ENCODE measurements at places on chromosomes 4 and X.

DNA sequence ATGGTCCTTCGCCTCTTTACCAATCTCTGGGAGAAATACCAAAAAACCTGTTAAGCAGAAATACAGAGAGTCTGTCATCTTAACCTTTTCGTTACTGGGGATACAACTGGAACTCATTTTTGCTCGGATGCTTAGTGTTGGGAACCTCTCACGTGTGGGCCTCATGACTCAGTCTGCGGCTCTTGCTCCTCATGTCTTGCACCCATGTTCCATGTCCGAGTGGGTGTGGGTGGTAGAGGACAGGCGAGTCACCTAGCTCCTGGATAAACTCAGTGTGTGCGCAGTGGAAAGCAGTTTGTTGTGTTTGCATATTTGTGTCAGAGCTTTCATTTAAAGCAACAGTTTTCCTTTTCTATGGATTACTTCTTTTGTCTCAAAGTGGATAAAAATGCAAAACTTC is 70.6 kb downstream of the TNIP2 start:
- DNase-seq: no peak

GRCh38 chr4:185965426-185966384 is 103.3 kb upstream of the TLR3 start:
- DNase-seq: peak; percentile 2

DNA sequence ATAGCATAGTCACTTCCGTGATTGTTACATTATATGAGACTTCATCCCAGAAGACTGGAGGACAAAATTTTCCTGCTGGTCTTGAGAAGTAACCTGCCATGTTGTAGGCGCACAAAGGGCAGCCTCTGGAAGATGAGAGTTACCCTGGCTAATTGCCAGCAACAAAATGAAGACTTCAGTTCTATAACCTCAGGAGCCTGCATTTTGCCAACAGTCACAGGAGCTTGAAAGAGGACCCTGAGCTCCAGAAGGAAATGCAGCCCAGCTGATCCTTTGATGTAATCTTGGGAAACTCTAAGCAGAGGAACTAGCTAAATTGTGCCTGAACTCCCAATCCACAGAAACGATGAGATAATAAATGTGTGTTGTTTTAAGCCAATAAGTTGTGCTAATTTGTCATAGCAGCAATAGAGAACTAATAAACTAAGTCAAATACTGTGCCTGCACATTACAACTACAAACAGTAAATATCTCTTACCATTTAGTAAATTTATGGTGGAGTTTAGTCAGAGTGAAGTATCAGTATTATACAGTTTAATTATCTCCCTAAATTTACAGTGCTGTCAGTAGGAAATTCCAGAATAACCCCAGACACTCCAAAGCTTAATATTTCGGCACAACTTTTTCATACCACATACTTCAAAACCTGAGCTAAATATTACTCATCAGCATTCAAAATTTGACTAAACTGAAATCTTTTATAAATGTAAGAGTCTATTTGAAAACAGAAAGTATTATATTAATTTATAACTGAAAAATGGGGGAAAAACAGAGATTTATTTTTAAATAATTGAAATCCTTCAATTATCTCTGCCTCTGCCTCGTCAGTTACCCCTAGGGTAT is 90.1 kb upstream of the MAPK10 start:
- no peak for DNase-seq

DNA sequence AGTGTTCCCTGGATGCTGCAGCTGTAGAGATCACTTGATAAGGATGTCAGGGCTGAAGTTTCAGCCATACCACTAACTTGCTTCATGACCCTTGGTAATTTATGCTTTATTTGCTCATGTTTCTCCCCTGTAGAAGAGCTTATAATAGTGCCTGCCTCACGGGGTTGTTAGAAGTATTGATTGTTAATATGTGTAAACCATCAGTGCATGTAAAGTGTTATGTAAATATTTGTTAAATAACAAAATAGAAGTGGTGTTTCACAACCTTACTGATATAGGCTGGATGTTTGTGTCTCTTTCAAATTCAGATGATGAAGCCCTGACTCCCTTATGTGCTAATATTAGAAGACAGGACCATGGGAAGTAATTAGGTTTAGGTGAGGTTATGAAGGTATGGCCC is 1.5 kb upstream of the CXCL2 start:
- no peak for DNase-seq

GRCh38 chr4:170003071-170004070 is 22.8 kb downstream of the MFAP3L start:
- no peak for DNase-seq

- DNase-seq: no peak
Observed at GRCh38 chr4:113881256-113881655, 98.2 kb downstream of the ARSJ start.

- DNase-seq: no peak
Observed at GRCh38 chr4:24949970-24950369, 37.1 kb upstream of the CCDC149 start.

- no peak for DNase-seq
Observed at GRCh38 chr4:182261651-182262223, 18.5 kb downstream of the TENM3 start.

GRCh38 chrX:85569096-85569495 is 189.6 kb upstream of the POF1B start:
- DNase-seq: no peak

DNA sequence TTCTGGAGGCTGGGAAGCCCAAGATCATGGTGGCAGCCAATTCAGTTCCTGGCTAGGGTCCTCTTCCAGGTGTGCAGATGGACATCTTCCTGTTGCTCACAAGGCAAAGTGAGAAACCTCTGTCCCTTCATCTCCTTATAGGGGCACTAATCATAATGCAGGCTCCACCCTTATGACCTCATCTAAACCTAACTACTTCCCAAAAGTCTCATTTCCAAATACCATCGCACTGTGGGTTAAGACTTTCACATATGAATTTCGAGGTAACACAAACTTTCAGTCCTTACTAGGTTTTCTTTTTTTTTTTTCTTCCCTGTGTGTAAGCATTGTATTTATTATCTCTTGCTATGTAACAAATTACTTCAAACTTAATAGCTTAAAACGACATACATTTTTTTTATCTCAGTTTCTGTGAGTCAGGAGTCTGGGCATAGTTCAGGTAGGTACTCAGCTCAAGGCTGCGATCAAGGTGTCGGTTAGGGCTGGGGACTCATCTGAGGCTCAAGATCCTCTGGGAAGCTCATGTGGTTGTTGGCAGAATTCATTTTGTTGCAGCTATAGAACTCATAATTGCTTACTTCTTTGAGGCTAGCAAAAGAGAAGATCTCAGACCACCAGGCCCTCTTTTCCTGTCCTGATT is 204.7 kb upstream of the STK26 start:
- no peak for DNase-seq

DNA sequence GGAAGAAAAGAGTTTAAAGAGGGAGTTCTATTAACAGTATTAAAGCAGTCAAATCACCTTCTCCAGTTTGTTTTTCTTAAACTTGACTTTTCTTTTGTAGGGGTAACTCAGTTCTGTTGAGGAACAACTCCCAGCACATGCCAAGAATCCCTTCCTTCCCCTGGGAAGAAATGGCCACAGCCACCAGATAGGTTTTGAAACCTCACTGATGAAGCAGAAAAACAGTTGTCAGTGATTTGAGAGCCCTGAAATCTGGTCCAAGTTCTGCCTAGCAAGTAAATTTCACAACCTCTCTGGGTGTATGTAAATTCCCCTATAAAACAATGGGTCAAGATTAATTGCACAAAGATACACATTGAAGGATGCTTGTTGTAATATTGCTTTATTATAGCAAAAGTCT is 167.1 kb downstream of the DHX15 start:
- no peak for DNase-seq

DNA sequence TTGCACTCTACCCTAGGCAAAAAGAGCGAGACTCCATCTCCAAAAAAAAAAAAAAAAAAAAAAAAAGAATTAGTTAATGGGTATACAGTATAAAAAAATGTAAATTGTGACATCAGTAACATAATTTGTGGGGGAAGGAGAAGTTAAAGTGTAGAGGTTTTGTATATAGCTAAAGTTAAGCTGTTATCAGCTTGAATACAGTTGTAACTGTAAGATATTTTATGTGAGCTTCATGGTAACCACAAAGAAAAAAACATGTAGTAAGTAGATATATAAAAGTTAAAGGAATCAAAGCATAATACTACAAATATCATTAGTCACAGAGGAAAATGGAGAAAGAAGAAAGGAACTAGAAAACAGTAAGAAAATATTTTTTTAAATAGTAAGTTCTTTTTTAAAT is 53.2 kb upstream of the EPGN start:
- DNase-seq: no peak

GRCh38 chr4:82044141-82044993 is 329.4 kb downstream of the HNRNPD start:
- DNase-seq: peak; percentile 18

- DNase-seq: no peak
Observed at GRCh38 chr4:1022739-1023066, 11.3 kb downstream of the FGFRL1 start.

DNA sequence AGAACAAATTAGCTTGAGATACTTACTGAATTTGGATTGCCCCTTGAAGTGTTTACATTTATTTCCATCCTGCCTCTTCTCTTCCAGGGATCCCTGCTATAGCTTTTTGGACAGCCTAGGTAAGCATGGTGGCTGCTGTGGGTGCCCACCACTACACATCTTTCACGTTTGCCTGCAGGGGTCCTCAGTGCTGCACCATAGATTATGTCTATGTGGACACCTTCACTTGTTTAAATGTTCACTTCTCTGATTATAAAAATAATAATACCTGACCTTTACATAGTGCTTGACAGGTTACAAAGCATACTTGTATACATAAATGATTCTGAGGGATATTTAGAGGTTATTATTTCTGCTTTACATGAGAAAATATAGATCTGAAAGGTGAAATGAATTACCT is 67.9 kb upstream of the SLC4A4 start:
- DNase-seq: peak; percentile 23

GRCh38 chr4:6043188-6043587 is 25.0 kb upstream of the C4orf50 start:
- DNase-seq: no peak

DNA sequence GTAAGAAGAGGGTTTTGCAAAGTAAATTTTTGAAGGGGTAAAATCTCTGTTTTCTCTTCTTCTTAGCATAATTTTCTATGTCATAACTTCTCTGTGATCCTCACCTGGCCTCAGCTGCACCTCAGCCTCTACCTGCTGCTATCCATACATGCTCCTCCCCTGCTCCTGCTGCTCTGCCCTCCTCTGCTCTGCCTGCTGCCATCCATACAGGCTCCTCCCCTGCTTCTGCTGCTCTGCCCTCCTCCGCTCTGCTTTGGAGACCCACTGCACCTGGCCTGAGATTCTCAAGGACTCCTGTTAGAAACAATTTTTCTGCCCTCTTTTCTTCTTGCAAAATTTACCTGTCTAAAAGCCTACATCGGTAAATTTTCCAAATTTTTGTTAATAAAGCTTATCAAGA is 388.6 kb upstream of the PITX2 start:
- no peak for DNase-seq

DNA sequence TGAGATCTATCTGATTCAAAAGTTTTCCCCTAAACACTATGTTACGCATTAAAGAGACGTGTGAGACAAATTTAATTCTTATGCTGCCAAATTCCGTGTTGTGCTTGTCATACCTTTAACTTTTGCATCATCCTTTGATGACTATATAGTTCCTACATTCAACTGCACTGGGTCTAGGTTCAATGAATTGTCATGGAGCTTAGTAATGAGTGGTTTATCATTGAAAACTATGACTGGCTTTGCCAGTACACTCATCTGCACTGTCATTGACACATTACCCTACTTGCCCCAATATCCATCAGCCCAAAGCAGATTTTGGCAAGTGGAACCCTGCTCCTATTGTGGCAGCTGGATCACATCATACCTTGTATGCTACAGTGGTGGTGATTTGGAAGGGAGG is 882.9 kb upstream of the SLIT2 start:
- DNase-seq: no peak

- DNase-seq: no peak
Observed at GRCh38 chr4:25913056-25913850, 767 bp upstream of the SMIM20 start.

DNA sequence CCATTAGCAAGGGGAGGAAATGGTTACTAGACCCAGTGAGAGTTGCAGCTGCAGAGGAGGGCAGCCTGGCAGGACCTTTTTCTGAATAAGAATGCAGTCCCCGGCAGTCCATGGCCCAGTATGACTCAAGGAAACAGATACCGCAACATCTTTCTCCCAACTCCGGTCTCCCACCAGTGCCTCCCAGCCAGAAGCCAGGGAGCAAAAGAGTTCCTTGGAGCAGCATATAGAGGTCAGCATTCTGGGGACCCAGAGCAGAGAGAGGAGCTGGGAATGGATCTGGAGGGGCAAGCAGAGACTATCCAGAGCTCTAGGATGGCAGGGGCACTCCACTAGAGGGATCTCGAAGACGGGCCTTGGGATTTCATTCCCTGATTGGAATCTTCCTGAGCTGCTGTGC is 339.2 kb upstream of the AADAT start:
- DNase-seq: no peak

DNA sequence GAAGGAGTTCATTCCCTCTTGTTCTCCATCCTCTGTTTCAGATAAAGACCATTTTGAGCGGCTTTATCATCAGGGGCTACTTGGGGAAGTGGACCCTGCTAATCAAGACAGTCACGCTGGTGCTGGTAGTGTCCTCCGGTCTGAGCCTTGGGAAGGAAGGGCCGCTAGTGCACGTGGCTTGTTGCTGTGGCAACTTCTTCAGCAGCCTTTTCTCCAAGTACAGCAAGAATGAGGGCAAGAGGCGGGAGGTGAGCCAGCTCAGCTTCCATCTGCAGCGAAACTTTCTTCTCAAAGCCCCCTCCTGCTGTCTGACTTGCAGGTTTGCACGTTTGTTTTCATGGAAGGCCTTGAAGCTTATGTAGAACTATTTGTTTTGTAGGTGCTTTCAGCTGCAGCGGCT is 49.5 kb downstream of the CLCN4 start:
- no peak for DNase-seq

DNA sequence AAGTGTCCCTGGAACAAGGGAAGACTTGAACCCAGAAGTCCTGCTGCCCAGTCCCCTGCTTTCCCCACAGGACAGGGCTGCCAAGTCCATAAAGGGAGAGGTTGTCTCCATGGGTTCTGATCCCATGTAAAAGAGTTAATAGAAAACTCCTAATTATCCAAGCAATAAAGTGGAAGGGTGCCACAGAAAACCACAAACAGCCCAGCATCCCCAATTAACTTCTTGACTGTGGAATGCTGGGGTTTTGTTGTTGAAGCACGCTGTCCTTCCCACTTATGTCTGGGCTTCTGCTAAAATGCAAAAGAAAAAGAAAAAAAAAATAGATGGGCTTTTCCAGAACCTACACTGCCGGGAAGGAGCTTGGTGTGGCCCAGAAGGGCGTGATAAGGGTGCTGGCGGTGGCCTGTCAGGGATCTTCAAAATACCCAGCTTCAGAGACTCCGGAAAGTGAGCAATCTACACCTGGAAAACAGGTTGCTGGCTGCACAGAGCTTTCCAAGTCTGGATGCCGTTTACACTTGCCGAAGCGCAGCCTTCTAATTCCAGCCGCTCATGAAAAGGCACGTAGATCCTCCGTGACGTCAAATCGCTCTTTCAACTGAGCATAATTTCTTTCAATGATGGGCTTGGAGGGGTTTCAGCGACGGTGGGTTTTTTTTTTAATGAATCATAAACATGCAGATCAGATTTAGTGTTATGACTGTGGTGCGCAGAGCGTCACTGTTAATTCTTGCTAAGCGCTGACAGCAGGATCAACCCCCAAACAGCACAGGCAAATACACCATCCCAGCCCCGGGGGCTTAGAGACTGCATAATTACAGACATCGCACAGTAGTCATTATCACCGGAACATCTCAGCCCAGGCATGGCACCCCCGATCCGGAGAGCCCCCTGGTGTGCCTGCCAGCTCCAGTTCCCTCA is 197.6 kb downstream of the BCOR start:
- DNase-seq: no peak

GRCh38 chr4:6308899-6309643 is 39.4 kb downstream of the WFS1 start:
- no peak for DNase-seq
